Activated CD8-positive, alpha-beta memory T cell treated with anti-CD3 and anti-CD28 coated beads for 4 hours (primary cell): ENCODE measurements at places on chromosomes 2 and 18.

DNA sequence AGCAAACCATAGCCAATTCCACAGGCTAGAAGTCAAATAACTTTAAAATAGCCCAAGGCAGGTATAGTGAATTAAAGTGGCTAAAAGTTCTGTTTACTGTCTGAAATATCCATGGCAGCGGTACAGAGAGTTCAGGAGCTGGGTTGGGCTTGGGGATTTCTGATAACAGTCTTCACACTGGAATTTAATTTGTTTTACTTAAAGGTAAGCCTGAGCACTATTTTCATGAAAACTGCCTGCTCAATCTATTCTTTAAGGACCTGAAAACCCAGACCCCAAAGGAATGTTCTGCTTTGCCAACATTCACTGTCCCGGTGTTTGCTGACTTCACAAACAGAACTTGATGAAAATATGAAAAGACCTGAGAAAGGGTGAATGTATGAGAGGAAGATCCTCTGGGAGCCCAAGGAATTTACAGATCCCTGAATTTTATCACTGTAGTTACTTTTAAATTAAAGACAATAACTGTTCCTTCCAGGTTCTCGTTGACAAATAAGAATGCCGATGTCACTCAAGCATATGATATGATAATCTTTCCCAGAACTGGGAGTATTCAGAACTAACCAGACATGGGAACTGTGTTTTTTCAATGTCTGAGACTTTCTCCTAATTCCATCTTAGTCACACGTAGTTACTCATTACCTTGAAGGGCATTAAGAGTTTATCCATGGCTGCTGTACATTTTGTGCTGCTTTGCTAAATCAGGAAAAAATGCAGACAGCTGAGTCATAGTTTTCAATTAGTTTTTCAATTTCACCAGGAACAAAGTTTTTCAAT is 28.3 kb upstream of the ITGB6 start:
- no peak for DNase-seq

DNA sequence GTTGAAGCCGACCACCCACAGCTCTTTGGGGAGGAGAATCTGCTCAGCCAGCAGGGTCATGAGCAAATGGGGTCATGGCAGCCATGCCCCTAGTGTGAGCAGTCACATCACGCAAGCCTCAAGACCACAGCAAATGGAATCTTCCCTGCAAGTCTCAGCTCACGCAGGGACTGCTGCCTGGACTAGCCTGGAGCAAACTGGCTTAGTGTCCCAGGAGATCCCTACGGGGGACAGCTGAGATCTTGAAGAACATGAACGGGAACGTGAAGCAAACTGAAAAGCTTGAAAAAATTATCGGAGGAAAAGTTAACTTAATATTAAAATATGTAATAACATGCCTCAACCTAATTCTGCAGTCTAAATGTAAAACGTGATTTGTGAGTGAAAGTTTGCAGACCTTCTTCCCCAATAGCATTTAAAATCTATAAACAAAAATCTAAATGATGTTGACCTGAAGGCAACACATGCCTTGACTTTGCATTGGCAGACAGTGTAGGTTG is 118.4 kb downstream of the FAM124B start:
- DNase-seq: no peak

DNA sequence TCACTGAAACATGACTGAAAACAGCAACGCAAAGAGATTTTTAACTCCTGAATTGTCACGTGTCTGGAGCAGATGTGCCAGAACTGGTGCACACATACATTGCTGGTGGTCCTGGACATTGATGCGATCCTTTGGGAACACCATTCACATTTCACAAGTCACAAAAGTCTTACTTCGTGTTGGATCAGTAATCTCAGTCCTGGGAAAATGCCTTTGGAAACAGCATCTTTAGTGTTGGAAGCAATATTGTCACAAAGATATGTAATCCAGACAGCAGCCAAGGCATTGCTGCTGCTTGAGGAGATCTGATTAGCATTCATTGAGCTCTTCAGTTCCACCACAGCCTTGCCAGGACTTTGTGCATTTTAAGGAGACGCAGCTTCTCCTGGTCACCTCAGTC is 126.2 kb upstream of the SH3BP4 start:
- no peak for DNase-seq

GRCh38 chr2:215360596-215360995 is 48.7 kb downstream of the ATIC start:
- DNase-seq: no peak

DNA sequence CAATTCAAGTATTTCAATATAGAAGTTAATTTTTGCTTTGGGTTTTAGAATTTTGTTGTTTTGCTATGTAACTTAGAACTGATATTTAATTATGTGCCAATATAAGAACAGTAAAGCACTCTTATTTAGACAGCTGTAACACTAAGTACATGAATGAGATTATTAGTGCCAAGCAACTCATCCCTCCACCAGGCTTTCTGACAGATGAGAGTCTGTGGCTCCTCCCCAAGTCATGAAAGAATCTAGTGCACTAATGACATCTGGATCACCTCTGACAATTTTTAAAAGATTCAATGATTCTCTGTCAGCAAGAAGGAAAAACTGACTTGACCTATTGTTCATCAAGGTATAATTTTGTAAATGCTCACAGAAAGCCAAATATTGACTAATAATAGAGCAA is 67.8 kb downstream of the TMEFF2 start:
- no peak for DNase-seq

- no peak for DNase-seq
These were observed 166.7 kb upstream of the ZNF521 start for GRCh38 chr18:25518716-25519053.

- no peak for DNase-seq
These were observed 193.3 kb upstream of the KLHL14 start for GRCh38 chr18:32966141-32966540.

DNA sequence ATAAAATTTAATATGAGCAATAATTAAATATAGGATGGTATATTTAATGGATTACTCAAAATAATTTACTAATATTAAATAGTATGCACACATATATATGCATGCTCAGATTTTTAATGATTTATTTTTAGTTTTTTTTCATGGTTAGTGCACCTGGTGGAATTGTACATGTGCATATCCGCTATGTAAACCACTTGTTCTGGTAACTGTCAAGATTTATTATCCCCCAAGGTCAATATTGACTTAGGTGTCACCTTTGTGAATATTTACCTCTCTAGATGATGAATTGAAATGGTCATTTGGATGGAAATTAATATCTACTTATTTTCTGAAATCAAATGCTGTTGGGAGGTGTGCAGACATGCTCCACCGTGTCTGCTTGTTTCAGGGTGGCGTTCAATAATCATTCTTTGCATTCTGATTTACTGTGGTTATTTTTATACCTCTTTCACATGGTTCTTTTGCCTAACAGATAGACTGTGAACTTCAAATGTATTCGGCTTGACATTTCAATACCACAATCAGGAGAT is 14.7 kb downstream of the CNTNAP5 start:
- no peak for DNase-seq

GRCh38 chr18:79973517-79973916 is 9.1 kb downstream of the HSBP1L1 start:
- DNase-seq: no peak

DNA sequence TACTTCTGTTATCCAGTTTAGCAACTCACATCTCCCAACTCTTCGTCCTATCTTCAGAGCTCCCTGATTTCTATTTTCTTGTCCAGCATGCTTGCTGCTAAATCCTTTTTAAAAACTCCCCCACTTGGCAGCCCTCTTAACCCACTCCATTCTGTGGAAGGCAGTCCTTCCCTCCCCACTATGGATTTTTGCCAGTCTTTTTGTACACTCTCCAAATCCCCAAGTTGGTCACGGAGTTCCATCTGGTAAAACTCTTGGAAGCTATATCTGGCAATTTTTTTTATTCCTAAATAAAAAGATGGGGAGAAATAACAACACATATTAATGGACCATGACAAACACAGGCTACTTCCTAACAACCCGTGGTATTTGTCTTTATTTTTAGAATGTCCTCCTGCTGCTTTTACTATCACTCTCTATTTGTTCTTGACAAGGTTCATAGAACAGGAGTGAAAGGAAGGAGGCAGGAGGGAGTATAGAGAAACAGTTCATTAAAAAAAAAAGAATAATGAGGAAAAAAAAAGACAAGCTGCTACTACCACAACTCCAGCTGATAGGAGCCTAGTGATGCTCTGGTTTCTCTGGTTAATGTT is 120.0 kb upstream of the THSD7B start:
- DNase-seq: no peak

- no peak for DNase-seq
These were observed 31.7 kb downstream of the LPIN2 start for GRCh38 chr18:2981212-2981728.

GRCh38 chr18:28183418-28184078 is 6.6 kb upstream of the CDH2 start:
- no peak for DNase-seq

DNA sequence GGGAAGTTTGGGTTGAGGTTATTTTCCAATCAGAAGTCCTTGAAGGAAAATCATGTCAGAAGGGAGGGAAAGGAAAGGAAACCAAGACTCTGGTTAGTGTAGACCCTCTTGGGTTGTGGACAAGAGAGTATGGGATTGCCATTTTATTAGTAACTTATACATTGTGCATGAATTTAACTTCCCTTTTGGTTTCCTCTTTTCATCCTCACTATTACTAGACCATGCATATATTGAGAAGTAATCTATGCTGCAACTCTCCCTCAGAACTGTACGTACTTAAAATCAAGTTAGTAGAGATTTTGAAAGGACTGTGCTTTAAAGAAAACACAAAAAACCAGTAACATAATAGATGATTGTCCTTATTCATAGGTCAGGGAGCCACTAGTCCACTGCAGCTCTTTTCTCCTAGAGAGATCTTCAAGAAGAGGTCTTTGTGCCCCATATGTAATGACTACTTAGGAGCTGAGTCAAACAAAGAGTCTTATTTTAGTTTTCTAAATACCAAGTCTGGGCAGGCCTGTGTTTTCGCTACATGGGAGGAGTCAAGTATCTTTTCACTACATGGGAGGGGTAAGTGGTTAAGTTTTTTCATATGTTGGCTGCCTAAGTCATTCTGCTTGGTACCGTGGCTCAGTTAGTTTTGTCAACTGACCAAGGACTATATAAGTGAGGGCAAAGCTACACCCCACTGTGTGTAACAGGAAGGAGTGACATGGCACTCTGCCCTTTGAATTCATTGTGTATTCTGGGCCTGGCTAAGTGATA is 25.2 kb upstream of the FAM117B start:
- DNase-seq: no peak

DNA sequence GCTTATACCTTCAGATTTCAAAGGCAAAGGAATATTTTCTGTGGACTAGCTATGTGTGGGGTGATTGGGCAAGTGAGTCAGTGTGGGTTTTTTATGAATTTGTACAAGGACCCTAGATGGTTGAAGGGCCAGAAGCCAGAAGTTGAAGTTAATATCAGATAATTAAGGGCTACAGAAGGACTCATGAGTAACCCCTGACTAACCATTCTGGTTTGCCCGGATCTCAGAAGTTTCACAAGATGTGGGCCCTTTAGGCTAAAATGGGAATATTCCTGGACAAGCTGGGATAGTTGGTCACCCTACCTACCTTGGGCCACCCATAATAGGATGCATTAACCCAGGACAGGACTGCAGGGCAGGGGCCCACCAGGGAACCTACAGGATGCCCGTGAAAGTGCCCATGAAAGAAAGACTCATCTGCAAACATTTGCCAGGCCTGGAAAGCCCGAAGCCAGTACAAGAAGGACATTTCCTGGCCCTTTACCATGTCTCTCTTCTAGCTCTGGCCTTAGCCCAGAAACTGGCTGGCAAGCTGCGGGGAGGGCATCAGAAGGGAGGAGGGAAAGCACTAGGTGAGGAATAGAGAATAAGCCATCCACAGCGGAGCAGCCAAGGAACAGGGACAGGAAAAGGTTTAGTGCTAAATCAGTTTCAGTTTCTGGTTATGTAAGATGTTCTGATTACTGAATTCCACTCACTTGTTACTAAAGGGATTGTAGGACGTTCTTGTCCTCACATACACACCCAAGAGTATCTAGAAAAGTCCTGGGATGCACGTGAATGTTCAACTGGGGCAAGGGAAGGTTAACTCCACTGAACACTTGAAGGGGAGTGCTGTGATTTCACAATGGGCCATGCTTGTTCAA is 33.6 kb downstream of the GCG start:
- no peak for DNase-seq

DNA sequence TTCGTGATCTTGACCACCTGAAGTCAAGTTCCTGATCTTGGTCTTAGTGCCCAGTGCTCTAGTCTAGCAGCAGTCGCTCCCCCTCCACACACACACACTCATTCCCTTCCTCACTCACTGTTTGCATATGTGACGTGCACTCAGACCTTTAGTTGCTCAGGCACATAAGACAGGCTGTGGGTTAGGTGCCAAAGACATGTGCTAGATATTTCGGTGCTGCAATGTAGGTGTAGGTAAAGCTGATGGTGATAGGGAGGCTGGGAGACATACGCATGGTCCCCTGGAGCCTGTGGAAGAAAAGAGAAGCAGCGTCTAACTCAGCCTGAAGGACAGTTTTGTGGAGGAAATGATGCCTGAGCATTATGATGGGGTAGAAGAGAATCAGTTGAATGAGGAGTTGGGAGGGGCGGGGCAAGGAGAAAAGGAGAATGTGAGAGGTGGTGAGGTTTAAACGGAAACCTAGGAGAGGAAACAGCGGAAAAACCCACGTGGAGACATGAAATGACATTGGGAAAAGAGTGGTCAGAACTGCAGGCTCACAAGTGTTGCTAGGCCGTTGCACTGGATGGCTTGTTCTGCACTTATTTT is 3.8 kb downstream of the TTC39C start:
- DNase-seq: no peak

DNA sequence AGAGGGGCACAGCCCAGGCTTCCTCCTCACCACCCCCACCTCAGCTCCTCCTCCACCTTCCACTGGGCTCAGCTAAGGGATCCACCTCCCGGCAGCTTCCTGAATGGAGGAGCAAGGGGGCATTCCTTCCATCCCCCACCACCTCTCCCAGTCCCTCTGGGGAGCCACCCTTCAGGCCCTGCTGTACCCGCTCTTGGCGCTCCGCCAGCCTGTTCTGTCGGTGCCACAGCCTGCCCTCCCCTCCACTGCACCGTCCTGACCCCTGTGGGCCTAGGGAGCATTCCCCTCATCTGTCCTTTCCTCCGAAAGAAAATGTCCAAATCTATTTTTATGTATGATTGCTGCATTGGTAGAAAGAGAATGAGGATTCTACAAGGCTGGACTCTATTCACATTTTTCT is 59.9 kb downstream of the KIF1A start:
- no peak for DNase-seq

GRCh38 chr2:205778356-205778755 is 96.1 kb downstream of the NRP2 start:
- no peak for DNase-seq

DNA sequence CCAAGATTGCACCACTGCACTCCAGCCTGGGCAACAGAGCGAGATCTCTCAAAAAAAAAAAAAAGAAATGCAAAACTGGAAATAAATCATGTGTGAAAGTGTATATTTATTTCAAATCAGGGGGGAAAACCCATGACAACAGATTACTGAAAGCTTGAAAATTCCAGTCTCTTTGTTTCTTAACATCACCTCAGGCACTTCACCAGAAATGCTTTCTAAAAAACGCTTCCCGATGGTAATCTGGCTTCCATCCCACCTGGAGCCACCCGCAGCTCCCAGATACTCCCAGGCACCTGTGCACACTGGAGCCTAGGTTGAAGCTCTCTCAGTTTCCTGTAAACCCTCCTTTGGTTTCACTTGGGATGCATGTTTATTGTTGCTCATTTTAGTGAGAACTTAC is 7.2 kb upstream of the ITGB6 start:
- no peak for DNase-seq
